ENCODE measurements at places on chromosomes 12 and 14.
A peak's percentile ranks its signal among the peaks of the same experiment; 100 is the strongest.

DNA sequence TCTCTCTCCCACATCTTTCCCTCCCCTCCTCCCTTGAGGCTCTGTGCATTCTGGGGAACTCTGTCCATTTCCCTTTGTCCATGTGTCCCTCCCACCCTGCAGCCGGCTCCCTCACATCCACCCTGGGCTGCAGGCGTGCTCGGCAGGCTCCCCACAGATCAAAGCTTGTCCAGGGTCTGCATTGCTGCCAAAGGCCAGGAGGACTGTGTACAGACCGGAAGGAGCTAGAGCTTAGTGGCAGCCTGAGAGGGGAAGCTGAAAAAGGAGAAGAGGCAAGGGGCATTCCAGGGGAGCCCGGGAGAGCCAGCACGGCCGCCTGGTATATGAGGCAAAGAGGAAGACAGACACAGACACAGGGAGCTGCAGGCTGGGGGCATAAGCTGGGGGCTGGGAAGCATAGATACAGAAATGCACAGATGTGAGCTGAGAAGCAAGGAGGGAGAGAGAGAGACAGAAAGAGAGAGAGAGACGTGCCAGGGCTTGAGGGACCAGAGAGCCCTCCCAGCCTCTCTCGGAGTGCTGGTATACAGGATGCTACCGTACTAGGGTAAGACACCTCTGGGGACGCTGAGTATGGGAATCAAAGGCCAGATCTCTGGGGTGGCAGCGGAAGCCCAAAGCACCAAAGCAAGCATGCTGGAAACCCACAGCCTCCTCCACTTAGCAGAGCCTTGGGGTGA, 3.3 kb downstream of the CD4 start:
- no peak for DNase-seq

GRCh38 chr12:48451372-48451771, 21.0 kb upstream of the ANP32D start:
- DNase-seq: no peak

DNA sequence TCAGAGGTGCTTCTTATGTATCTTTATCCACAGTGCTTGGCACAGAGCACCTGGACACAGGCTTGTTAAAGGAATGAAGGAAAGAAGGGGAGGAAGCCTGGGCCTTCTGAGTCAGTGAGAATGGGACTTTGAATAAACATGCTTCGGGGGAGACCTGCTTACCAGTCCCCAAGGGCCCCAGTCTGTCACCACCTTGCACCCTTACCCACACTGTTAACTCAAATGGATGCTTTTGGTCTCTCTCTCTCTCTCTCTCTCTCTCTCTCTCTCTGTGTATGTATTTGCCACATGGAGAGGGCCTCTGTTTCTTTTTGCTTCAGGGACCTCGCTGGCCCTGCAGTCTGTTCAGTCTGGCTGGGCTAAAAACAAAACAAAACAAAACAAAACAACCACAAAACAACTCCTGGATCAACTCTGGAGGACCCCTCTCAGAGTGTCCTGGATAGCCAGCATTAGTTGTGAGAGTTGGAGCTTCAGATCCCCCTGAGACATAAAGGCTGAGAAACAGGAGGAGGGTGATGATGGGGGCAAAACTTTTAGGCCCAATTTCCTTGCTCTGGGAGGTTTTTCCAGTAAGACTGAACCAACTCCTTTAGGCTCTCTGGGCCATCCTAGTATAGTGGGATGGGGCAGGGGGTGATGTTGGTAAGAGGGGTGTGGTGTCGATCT, 1.9 kb downstream of the KIF5A start:
- DNase-seq: no peak

GRCh38 chr12:42284157-42284556, 41.7 kb downstream of the ZCRB1 start:
- no peak for DNase-seq

GRCh38 chr12:104958001-104958804, at the start of gene SLC41A2:
SLC41A2 (minus strand) TSS chr12:104958290; CDS start chr12:104928527, 29,763 bp downstream.
- peak; percentile 81 for DNase-seq

GRCh38 chr12:102611995-102612394, 131.6 kb upstream of the IGF1 start:
- no peak for DNase-seq

DNA sequence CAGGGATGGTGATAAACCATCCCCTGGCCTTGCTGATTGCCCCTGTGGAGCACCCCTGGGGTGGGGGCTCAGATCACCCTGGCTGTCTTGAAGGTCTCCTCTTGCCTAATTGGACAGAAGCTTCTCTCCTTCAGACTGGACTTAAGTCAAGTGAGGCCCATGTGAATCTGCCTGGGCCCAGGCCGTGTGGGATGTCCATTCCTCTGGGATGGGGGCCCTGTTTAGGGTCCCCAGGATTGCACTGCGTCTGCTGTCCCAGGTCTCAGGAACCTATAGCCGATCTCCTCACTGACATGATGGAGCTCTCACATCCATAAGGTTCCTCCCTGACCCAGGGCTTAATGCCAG, 20.2 kb downstream of the SERPINA1 start:
- DNase-seq: no peak

All from GM19239 (cell line).